Activated CD8-positive, alpha-beta T cell treated with anti-CD3 and anti-CD28 coated beads, Interleukin-2, amount 10 ng/mL, durations not matched to agents 7 days and 5 days (primary cell): ENCODE measurements at places on chromosomes 4 and X. TPM values are rescaled to one million over a fixed set of nuclear protein-coding genes. Genes with fewer than 3 reads are reported as not detected.

GRCh38 chr4:152957437-152958171 lies 21.5 kb downstream of the FHDC1 start:
- peaks cover 10% of the 10 kb centered on the region for H3K27me3 ChIP-seq
- DNase-seq = no peak
- no peak overlapping the region for H3K27ac ChIP-seq
- no peaks in the 10 kb centered on the region for H3K36me3 ChIP-seq
- H3K4me1 ChIP-seq = no peaks in the 10 kb centered on the region

DNA sequence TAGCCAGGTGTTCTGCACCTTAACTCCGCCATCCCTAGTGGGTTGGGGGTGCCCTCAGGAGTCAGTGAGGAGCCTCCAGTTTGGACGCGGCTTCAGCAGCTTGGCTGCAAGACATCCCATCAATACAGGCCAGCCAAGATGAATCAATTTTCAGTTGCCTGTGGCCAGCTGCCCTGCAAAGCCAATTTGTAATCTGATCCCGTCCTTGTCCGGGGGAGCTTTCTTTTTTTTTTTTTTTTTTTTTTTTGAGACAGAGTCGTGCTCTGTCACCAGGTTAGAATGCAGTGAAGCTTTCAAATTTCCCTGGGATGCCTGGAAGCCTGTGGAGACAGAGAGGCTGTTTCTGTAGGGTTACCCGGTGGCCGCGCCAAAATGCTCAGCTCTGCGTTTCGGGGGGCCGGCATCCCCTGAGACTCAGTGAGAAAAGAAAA lies 192.5 kb downstream of the ASMT start:
- no peak overlapping the region for H3K4me3 ChIP-seq
- no peaks in the 10 kb centered on the region for H3K36me3 ChIP-seq

DNA sequence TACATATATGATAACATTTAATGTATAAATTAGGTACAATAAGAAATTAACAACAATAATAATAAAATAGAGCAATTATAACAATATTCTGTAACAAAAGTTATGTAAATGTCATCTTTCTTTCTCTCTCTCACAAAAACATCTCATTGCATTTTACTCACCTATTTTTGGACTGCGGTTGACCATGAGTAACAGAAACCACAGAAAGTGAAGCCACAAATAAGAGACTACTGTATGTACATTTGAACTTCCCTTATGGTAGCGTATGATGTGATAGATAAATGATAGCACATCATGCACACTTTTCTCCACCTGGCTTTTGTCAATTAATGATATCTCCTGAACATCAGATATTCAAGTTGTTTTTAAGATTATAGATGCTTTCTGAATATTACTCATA lies 80.5 kb downstream of the HNRNPD start:
- H3K4me3 ChIP-seq = peak overlapping the region; percentile 16
- peaks cover 4% of the 10 kb centered on the region for H3K36me3 ChIP-seq
- peaks cover 19% of the 10 kb centered on the region for H3K27me3 ChIP-seq

DNA sequence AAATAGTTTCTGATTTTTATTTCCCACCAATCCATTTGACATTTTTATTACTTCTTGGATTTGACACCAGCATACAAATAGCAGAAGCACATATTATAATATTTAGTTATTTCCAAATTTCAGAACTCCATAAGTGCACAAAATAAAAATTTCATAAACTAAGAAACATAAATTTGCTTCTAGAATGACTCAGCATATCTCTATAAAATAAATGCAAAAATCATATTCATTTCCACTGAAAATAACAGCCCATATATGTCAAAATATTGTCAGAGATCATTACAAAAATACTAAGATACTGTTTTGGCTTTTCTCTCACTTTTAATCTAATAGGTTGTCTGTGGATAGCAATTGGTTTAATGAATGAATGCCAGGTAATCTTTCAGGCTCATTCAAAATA lies 1654.2 kb downstream of the PCDH19 start:
- DNase-seq = no peak
- no peaks in the 10 kb centered on the region for H3K27me3 ChIP-seq
- H3K4me1 ChIP-seq = no peaks in the 10 kb centered on the region

- no peak overlapping the region for H3K27ac ChIP-seq
- DNase-seq = no peak
- H3K4me1 ChIP-seq = no peaks in the 10 kb centered on the region
Measured at GRCh38 chrX:19127649-19128168, 5.4 kb upstream of the ADGRG2 start.

DNA sequence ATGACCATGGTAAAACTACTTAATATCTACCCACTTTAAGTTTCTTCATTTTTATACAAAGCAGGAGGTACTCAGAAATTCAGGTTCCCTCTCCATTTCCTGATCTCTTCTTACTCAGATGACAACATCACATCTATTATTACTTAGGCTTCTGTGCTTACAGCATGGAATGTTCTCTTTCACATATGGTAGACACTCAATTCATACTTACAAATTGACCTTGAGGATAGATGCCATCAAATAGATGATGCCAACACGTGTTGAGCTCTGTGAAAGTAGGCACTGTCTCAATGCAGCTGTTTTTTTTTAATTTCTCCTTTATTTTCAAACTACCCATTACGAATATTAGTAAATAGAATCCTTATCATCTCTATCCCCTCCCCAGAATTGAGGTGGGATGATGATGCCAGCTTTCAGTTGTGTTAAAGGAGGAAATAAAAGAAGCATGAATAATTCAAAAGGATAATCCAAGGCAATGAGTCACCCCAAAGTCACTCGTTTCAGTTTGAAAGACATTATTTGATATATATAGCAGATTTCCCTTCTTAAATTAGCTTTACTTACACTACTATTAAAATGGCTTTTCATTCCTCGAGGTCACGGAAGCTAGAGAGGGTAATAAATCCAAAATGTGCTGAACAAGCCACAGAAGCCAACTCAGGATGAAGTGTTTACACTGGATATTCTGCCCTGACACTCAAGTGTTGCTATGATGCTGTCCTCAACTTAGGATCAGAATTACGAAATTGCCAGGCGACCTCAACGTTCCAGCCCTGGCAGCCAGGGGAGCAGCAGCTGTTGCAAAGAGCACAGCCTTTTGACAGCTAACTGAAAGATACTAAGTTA lies 124.2 kb upstream of the EOLA2 start:
- no peak overlapping the region for H3K4me3 ChIP-seq
- peaks cover 15% of the 10 kb centered on the region for H3K27me3 ChIP-seq
- H3K36me3 ChIP-seq = no peaks in the 10 kb centered on the region
- peaks cover 10% of the 10 kb centered on the region for H3K4me1 ChIP-seq
- no peak for DNase-seq

DNA sequence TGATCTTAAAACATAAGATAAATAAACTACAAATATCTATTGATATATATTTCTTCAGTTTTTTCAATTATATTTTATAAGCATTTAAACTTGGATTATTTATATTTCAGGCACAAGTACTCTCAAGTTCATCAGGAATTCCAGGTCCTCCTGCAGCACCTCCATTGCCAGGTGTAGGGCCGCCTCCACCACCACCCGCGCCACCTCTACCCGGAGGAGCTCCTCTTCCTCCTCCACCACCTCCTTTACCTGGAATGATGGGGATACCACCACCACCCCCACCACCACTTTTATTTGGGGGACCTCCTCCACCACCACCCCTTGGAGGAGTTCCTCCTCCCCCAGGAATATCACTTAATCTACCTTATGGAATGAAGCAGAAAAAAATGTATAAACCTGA lies 74.0 kb downstream of the RPA4 start:
- H3K27me3 ChIP-seq = no peaks in the 10 kb centered on the region
- no peak overlapping the region for H3K4me3 ChIP-seq
- no peak overlapping the region for H3K27ac ChIP-seq
- H3K36me3 ChIP-seq = peaks cover 27% of the 10 kb centered on the region

DNA sequence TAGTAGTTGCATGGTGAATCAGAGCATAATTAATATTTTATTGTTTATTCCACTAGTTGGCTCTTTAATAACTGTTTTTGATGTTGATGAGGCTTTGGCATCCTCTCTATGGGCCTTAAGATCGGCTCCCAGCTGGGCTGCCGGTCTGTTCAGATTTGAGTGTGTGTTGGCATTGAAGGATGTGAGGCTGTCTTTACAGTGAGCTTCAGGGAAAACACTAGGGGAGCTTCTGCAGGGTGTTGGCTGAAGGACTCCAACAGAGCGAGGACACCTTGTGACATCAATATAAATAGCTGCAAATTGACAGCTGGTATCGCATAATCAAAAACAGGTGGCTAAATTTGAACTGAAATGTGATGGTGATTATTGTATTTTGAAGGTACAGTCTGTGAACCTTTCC lies 322.0 kb downstream of the FSTL5 start:
- no peaks in the 10 kb centered on the region for H3K27me3 ChIP-seq
- no peak for DNase-seq
- no peak overlapping the region for H3K4me3 ChIP-seq
- no peaks in the 10 kb centered on the region for H3K4me1 ChIP-seq
- no peak overlapping the region for H3K27ac ChIP-seq
- no peaks in the 10 kb centered on the region for H3K36me3 ChIP-seq

GRCh38 chr4:185244763-185245162 lies 35.4 kb downstream of the SNX25 start:
- H3K4me3 ChIP-seq = no peak overlapping the region
- H3K27ac ChIP-seq = no peak overlapping the region
- no peaks in the 10 kb centered on the region for H3K27me3 ChIP-seq
- H3K4me1 ChIP-seq = no peaks in the 10 kb centered on the region
- DNase-seq = no peak

DNA sequence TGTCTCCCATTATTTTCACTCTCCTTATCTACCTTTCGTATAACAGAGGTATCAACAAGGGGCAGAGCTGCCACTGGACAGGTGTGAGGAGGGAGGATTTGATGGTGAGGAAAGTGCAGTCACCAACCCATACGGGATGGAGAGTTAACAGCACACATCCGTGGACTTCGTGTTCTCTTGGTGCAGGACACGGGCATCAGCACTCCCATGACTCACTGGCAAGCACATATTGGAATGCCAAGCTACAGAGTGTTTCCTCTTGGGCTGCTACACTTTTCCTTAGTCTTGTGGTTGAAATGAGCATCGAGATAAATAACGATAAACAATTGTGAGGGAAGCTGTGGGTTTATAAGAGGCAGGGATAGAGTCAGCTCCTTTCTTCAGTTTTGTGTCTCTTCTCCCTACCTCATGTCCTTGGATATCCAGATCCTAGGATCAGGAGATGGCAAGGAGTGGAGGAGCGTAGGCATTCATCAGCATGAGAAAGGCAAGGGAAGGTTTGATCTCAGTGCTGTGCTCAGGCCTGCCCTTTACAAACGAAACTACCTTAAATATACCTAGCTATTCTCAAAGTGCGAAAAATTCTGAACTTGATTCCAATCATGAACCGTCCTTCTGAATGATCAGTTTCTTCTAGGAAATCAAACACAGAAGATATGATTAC lies 96.3 kb downstream of the ZNF827 start:
- H3K4me3 ChIP-seq = no peak overlapping the region
- DNase-seq = no peak
- peaks cover 37% of the 10 kb centered on the region for H3K4me1 ChIP-seq

DNA sequence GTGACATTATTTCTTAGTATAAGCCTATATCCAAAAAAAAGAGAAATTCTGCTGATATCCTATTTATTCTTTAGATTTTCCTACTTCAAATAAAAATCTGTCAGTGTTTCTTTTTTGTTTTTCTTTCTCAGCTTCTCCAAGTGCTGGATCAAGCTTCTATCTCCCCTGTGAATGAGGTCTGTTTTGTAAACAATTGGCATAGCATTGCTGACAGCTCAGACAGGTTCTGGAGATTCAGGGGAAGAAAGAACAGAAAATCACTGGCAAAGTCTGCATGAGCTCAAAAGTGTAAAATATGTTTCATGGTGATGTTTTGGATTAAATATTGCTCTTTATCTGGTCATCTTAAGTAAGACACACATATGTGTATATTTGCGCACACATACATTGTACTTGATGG lies 492.0 kb upstream of the IGFBP7 start:
- DNase-seq = no peak
- H3K4me3 ChIP-seq = no peak overlapping the region
- no peak overlapping the region for H3K27ac ChIP-seq

- H3K27me3 ChIP-seq = peaks cover 5% of the 10 kb centered on the region
- H3K27ac ChIP-seq = no peak overlapping the region
- H3K4me3 ChIP-seq = no peak overlapping the region
- peak; percentile 37 for DNase-seq
Measured at GRCh38 chr4:120718979-120719566, 203.5 kb downstream of the PRDM5 start.

DNA sequence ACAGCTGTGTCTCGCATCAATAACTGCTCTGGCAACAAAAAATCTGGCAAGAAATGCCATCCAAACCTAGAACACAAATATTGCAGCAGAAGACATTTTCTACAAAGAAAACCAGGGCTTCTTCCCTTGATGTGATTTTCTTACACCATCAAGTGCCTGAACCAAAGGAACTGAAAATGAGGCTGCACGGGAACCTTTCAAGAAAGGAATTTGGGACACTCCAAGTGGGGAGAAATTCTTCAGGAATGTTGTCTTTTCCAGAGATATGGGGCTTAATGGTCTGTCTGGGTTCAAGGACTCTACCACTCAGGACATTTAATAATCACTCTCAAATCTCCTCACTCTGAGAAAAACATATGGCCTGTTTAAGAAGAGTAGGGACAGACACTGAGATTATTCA lies 57.6 kb downstream of the PRDM5 start:
- H3K4me3 ChIP-seq = no peak overlapping the region
- no peaks in the 10 kb centered on the region for H3K36me3 ChIP-seq
- no peaks in the 10 kb centered on the region for H3K4me1 ChIP-seq
- no peak for DNase-seq

GRCh38 chr4:158530381-158530780 lies 8.7 kb downstream of the RXFP1 start:
- no peak overlapping the region for H3K4me3 ChIP-seq
- H3K27ac ChIP-seq = no peak overlapping the region
- H3K36me3 ChIP-seq = no peaks in the 10 kb centered on the region
- no peak for DNase-seq

DNA sequence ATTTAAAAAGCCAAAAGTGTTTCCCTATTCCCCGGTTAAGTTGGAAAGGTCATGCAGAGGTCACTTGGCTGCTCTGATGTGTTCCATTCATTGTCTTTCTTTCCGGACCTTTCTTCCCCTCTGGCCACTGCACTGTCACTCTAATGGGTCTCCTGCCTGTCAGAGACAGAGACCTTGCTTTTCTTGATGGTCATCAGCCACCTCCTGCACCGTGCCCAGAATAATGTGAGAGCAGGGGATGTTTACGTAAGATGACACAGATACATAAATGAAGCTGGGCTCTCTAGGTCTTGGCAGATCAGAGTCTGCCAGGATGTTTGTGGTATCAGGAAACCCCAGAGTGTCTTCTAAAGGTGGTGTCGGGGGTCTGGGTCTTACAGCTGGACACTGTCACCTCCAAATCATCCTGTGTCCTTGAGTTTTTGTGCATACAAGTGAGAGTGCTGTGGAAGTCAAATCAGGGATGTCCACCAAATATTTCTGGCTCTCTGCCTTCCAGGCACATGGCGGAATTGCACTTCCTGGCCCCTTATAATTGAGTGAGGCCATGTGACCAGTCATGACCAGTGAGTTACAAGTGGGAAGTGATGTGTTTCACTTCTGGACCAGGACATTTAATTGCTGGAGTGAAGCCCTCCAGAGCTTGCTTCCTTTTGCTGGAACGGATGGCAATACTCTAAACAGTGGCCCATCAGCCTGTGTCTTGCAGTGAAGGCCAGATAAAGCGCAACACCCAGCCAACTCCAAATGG lies 130.6 kb upstream of the ATP6AP2 start:
- H3K27ac ChIP-seq = no peak overlapping the region
- no peak for DNase-seq
- peaks cover 5% of the 10 kb centered on the region for H3K4me1 ChIP-seq

GRCh38 chr4:8568068-8568668 lies 12.0 kb upstream of the GPR78 start:
- no peaks in the 10 kb centered on the region for H3K4me1 ChIP-seq
- H3K27ac ChIP-seq = no peak overlapping the region
- no peaks in the 10 kb centered on the region for H3K36me3 ChIP-seq
- no peak for DNase-seq

The SLC34A2 gene
- total RNA-seq = not detected

The RIPPLY1 gene
- not detected for total RNA-seq

The SOWAHB gene
- total RNA-seq = not detected

The FRG2 gene
- total RNA-seq = not detected

The CXCL9 gene
- not detected for total RNA-seq
